CD4-positive, alpha-beta T cell treated with Interleukin-4 for 4 hours (primary cell): ENCODE measurements at places on chromosomes 12 and 14.

- no peak for DNase-seq
Measured at GRCh38 chr12:80116735-80117134, 17.4 kb downstream of the OTOGL start.

DNA sequence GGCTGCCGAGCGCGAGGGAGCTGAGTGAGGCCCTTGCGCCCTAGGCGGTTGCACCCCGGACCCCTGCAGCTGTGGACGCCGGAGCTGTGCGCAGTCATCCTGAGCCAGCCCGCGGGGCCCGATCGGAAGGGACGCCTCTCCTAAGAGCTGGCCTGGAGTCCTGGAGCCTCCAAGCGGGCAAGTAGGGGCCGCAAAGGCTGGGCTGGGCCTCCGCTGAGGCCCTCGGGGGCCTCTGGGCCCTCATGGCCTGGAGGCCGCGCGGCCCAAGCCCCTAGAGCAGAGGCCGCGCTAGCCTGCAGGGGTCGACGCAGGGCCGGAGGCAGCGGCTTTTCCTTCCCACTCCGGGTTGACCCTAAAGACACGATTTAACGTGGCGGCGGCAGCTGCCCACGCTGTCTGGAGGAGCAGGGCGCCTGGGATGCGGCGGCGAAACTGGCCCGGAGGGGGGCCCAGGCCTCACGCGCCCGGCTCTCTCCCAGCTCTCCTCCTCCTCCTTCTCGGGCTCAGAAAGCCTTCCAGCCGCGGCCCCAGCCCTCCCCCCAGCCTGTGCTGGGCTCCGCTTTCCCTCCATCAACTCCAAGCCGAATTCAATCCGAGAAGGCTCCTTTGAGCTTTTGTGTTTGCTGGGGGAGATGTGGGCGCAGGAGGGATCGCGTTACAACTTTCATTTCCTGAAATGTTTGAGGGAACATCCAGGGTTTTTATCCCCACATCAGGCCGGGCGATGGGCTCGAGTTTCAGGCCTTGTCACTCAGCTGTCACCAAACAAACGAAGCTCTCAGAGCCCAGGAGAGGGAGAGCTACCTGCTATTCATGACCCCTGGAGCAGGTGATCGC is 11.6 kb downstream of the SIX1 start:
- DNase-seq = no peak

DNA sequence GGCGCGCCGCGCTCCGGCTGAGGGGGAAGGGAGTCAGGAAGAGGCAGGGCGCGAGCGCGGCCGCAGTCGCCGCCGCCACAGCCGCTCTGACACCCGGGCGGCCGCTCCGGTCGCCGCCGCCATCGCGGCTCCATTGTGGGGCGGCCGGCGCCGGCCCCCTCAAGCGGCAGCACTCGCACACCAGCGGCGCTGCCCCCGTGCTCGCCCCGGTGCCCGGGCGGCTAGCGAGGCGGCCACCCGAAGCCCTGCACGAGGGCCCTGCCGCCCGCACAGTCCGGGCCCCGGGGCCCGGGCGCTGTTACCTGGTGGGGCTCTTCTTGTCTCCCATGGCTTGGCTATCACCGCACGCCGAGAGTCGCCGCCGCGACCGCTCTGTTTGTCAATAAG is 202 bp downstream of the YAF2 start:
- no peak for DNase-seq

DNA sequence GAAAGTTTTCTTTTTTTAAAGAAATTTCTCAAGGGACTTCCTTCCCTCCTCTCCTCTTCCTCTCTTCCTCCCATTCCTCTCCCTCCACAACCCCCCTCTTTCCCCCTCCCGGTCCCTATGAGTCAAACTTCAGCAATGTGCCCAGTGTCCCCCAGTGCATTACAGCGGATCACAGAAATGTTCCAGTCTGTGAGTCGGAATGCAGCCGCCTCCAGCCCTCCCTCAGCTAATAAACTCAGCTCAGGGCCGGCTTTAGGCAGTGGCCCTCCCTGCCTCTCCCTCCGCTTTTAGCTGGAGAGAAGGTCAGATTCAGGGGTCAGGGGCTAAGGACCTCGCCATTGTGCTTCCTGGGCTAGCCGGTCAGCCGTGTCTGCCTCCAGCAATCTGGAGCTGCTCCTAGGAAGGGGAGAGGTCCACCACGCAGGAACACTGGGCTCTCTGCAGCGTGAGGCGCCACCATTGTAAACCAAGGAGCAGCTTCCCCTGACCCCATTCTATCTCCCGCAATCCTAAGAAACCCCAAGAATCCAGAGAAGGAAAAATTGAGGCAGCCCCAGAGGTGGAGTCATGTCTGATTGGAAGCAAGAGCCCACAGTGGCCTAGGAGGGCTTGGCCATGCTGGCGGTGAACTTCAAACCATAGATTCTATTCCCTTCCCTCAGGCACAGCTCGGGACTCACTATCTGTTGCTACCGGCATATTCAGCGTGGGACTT is 1.1 kb upstream of the HDAC7 start:
- DNase-seq = no peak

GRCh38 chr14:52348776-52349175 is 34.7 kb downstream of the PTGER2 start:
- no peak for DNase-seq

- no peak for DNase-seq
Measured at GRCh38 chr14:66651536-66652220, 143.7 kb downstream of the GPHN start.

GRCh38 chr14:89625731-89626232 is 208.7 kb upstream of the FOXN3 start:
- DNase-seq = no peak

- DNase-seq = no peak
Measured at GRCh38 chr14:31263485-31264133, 56.0 kb upstream of the HECTD1 start.

DNA sequence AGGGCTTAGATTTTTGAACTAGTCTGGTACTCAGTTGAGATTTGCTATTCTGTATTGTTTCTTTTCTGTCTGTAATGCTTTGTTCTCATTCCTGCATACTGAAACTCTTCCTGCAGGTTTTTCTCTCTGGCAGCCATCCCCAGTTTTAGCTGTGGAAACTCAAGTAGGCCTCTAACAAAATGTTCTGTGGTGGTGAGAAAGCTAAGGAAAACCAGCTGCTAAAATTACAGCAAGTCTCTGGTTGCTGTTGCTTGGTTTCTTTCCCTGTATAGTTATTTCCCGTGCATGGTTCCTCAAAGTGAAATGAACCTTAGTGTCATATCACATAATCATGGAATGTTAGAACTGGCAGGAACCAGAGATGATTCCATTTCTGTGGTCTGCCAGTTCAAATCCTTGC is 442.5 kb downstream of the NRXN3 start:
- DNase-seq = no peak

- no peak for DNase-seq
Measured at GRCh38 chr14:75905147-75905904, 76.5 kb downstream of the TGFB3 start.

DNA sequence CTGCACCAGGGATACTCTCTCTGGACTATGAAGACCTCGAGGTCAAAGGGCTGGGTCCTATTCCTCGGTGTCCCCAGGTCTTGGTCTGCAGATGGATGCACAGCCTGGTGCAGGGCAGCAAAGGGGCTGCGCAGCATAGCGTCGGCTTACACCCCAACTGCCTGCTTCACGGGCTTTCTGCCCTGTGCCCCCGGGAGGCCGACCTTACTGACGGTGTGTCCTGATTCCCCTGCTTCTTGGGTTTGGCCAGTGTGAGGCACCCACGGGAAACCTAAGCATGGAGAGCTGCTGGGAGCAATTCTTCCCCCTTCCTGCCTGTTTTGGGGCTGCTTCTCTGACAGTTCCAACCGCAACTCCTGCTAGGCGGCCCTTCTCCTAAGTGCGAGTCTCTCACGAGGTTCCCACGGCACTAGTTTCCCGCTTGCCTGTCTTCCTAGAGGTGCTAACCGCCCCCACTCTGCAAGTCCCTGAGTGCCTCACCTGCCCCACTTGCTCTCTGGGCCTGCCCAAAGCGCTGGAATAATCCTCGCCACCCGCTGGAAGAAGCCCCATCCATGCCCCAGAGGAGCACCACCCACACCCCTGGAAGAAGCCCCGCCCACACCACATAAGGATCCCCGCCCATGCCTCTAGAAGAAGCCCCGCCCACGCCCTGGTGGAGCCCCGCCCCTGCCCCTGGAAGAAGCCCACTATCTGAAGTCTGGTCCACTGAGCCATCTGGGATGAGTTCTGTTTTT is 54.0 kb downstream of the PRIMA1 start:
- no peak for DNase-seq

DNA sequence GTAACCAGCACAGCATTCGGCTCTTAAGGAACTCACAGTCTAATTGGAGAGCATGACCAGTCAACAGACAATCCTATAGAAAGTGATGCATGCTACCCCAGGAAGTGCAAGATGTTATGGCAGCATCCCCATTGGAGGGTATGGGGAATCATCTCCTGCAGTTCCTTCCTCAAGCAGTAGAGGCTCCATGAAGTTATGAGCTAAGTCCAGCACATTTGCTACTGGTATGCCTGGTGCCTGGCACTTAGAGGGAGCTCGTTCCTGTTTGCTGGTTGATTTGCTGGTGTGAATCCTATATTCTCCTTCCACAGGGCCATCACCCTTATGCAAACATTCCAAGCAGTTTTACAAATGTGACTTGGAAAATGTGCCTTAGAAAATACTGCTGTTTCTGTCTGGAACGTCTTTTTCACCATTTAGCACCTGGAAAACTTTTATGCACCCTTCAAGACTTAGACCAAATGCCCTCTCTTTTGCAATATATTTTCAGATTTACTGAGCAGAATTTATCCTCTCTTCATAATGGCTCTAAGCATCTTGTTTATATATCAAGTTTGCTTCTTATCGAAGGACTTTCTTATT is 136.1 kb upstream of the WSCD2 start:
- peak; percentile 1 for DNase-seq

DNA sequence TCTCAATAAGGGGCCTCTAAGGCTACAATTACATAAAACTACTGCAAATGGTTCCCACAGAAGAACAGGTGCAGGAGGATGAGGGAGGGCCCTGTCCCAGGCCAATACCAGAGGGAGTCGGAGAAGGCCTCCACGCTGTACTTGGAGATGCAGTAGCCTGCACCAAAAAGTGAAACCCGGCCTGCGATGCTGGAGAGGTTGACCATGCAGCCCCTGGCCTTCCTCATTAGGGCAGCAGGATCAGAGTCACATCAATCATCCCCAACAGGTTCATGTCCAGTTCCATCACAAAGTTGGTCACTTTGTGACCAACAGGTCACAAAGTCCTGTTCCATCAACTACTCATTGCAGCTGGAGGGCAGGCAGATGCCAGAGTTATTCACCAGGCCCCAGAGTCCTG is 23.0 kb downstream of the ZBTB39 start:
- no peak for DNase-seq

- DNase-seq = no peak
Measured at GRCh38 chr14:50937325-50937724, 7.0 kb downstream of the PYGL start.

DNA sequence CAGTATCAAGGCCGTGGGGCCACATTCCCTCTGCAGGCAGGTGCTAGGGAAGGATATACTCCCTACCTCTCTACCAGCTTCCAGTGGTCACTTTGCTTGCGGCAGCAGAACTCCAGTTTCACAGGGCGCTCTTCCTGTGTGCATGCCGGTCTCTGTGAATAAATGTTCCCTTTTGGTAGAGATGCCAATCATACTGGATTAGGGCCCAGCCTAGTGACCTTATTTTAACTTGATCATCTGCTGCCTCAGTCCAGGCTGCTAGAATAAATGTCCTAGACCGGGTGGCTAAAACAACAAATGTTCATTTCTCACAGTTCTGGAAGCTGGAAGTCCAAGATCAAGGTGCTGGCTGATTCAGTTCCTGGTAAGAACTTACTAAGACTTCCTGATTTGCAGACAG is 198.8 kb upstream of the TMEM132C start:
- no peak for DNase-seq

- no peak for DNase-seq
Measured at GRCh38 chr12:57475271-57476161, 4.2 kb downstream of the ARHGAP9 start.

DNA sequence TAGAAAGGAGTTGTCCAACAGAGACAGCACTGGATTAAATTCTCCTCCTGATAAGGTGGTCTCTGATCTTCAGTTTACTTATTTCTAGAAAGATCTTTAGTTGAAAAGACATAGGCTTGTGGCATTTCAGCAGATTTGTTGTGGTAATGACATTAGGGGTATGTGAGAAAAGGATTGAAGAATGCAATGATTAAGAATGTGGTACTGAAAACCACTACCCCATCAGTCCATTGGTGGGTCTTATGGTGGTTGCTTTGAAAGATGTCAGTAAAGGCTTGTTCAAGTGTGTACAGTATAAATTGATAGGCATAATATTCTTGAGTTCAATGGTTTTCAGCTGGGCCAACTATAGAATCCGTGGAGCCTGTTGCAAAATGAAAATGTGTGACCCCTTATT is 10.8 kb downstream of the PPFIBP1 start:
- DNase-seq = no peak

GRCh38 chr12:108640802-108641445 is 7.2 kb upstream of the SELPLG start:
- DNase-seq = no peak

DNA sequence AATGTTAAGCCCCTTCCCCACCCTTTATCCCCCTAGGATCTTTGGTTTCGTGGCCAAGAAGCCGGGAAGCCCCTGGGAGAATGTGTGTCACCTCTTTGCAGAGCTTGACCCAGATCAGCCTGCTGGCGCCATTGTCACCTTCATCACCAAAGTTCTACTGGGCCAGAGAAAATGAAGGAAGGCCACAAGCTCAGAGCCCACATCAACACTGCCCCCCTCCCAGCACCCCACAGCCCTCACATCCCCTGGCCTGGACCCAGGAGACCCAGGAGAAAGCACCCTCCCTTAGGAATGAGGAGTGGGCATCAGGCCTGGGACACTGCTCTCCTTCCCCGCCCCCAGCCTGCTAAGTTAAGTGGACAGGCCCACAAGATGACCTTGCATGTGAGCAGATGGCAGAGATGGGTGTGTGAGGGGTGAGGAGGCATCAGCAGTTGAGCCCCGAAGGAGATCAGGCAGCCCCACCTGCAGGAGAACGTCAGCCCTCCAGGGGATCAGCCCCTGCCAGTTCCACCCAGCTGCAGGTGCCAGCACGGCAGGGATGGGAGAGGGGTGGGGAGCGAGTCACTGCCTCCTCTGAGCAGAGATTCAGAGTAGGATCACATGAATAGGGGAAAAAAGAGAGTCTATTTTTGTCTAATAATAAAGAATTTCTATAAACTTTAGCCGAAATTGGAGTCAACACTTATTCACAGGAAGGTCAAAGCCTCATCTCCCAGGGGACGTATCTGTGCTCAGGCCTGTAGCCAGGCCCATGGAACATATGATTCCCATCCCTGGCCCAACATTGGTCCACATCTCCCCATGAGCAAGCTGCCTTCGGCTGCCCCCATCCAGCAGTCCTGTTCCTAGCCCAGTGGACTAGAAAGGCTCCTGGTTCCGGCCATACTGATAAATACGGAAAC is 14.1 kb downstream of the TNS2 start:
- no peak for DNase-seq

DNA sequence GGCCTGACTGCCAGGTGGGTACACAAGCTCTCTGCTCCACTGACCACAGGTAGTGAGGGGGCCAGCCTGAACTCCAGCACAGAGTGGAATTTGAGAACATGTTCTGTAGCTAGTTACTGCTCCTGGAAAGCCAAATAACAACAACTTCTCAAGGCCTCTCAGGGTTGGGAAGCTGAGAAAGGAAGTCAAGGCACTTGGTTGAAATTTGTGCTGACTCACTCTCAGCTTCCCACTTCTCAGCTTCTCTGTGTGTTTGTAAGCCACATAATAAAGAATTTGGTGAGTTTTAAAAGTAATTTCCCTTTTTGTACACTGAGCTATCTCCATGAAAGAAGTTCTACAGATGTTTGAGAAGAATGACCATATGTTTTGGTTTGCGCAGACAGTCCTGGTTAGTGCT is 234.9 kb downstream of the KTN1 start:
- no peak for DNase-seq
